ENCODE measurements at places on chromosomes 7 and 10.

DNA sequence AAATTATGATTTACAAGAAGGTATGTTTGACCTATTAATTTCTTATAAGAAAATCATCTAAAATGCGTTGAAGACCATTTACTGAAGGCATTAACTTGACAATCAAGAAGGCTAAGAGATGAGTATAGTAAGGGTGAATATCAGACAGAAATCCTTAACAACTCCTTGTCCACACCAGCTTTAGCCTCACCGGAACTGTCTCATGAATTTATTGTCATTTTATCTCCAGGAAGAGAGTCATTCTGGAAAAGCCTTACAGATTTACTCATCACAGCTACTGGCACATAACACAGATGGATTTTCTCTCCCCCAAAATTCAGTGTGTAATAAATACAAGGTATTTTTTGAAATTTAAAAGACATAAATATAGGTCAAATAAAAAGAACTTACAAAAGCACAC is 129.4 kb upstream of the LSM8 start:
- DNase-seq: no peak

- DNase-seq: no peak
Observed at GRCh38 chr7:102813191-102814024, 64.6 kb downstream of the FAM185A start.

- DNase-seq: peak; percentile 35
Observed at GRCh38 chr7:37411444-37412034, 37.1 kb downstream of the ELMO1 start.

DNA sequence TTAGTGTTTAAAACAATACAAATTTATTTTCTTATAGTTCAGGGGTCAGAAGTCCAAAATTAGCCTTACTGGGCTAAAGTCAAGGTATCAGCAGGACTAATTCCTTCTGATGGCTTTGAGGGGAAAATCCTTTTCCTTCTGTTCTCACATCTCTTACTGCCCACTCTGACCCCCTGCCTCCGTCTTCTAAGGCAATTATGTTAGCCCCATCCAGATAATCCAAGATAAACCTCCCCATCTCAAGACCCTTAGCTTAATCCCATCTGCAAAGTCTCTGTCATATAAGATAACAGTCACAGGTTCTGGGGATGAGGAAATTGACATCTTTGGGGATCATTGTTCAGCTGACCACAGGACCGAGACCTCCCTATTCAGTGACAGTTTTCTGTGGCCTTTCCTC is 22.3 kb downstream of the MACROH2A2 start:
- DNase-seq: no peak

DNA sequence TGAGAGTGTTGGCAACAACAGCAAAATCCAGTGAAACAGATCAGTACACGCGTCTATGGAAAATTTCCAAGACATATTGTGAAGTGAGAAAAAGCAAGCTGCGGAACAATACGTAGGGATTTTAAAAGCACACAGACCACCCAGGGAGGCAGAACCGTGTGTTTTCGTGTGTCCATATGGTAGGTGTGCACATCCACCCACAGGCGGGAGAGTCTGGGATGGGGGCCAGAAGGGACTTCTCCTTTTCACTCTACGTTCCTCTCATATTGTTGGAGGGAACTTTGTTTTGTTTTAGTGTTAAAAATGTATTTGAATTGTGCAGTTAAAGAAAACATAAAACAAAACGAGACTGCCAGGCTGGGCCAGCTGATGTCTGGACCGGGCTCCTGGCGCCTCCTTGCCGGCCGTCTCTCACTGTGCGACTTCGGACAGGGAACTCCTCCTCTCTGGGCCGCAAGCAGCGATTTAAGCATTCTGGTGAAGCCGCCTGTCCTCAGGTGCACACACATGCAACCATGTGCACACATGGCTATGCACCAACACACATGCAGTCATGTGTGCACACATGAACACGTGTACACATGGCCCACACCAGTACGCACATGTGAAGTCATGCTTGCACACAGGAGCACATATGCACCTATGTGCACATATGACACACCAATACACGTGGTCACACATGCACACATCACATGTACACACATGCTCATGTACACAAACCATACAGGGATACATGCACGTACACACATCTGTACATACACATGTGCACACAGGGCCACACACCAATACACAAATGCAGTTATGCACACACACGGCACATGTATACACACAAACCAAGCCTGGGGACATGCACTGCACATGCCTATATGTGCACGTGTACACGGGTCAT is 141.1 kb downstream of the ELFN1 start:
- DNase-seq: no peak

GRCh38 chr10:87635498-87636312 is 24.0 kb upstream of the PAPSS2 start:
- peak; percentile 7 for DNase-seq

DNA sequence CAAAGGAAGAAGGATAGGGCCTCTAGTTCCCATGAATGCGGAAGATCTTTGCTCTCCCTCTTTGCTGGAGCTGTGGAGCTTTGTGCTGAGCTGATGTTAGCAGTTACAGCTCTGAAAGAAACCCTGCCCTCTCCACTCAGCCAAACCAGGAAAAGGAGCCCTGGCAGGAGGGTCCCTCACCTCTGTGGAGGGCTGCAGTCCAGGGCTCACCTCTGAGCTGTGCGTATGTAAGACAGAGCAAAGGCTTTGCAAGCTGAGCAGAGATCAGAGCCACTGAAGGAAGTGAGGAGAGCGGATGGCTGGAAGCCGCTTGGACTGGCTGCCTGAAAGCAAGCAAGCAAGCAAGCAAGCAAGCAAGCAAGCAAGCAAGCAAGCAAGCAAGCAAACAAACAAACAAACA is 84.7 kb downstream of the RAMP3 start:
- no peak for DNase-seq

- peak; percentile 28 for DNase-seq
Observed at GRCh38 chr7:137656227-137656849, 190.4 kb downstream of the DGKI start.

DNA sequence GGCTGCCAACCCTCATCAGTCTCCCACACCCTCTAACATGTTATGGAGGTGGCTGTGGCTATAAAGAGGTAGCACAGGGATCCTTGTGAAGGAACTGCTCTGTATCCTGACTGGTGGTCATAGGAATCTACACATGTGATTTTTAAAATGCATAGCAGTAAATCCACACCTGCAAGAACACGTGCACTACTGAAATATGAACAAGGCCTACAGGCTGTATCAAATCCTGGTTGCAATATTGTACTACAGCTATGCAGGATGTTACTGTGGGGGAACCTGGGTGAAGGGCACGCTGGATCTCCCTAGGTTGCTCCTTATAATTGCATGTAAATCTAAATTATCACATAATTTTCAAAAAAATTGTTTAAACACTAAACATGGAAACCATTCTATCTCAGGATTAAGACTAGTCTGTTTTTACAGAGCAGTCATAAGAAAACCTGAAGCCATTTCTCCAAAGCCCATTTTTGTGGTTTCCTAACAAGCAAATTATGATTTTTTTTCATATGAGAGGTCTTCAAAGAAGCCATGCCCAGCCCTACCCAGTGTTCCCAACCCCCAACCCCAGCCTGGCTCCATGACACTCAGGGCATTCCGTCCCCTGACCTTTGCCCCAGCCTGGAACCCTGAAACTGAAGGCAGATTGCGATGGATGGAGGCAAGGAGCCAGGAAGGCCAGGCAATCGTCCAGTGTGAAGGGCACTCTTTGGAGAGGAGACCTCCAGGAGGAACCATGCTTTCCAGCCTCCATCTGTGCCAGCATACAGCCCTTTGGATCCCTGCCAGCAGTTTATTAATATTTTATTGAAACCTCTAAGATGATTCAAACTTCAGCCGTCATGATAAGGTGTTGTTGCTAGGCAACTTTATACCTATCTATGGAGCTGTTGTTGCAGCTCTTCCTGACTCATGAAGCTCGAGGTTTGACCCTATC is 161.0 kb downstream of the GRID1 start:
- no peak for DNase-seq

DNA sequence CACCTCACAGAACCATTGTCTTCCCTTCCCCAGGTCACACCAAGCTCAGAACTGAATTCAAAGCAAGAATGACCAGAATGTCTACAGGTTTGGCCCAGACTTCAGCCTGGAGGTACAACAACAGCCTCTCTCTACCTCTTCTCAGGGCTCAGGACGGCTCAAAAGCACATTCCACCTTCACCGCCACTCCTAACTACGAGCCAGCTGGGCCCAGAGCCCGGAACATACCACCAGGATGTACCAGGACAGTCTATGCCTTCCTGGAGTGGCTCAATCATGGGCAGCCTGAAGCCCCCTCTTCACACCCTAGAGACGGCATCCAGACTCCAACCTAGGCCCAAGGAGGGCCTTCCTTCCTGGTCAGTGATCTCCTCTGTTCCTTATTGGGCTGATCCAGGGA is 41.6 kb downstream of the ANXA8 start:
- no peak for DNase-seq

DNA sequence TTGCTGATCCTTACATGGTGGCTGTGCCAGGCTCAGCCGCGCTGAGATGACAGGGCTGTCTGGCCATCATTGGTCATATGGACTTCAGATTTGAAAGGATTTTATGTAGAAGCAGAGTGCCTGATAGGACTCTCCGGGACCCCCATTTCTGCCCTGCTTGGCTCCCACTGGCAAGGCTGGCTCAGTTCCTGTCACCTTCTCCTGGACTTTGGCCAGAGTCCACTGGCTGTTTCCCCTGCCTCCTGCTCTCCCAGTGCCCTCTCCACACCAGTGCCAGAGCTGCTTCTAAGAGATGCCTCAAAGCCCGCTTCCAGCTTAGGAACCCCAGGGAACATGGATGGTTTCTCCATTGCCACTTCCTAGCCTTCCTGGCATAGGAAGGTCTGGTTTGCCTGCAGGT is 5.1 kb upstream of the SH2D4B start:
- no peak for DNase-seq

GRCh38 chr10:30493609-30494530 is 59.9 kb downstream of the MAP3K8 start:
- no peak for DNase-seq
